ENCODE measurements at places on chromosomes 2 and 18.

DNA sequence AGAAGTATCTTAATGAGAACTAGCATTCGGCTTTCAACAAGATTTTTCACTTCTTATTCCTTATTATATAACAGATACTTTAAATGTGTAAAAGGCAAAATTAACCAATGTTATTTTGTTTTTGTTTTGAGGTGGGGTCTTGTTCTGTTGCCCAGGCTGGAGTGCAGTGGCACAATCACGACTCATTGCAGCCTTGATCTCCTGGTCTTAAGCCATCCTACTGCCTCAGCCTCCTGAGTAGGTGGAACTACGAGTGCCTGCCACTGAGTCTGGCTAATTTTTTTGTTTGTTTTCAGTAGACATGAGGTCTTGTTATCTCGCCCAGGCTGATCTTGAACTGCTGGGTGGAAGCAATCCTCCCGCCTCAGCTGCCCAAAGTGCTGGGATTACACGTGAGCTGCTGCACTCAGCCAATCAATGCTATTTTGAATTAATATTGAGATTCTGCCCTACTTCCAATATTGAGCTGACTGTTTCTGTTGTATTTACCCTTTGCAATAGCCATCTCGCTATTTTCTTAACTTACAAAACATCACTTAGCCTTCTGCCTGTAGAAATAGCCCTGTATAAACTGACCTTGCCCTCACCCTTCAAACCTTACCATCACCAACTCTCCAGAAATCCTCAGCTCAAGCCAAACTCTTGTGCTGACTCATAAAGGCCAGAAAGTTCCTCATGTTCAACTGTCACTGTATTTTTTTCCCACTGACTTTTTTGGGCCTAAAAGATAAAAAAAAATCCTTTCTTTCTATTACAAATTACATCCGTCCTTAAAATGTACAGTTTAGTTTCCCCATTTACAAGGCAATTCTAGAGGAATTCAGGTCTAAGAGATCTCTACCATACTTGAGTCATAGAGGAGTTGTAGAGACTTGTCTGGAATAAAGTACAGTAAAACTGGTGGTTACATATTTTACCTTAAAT is 94.3 kb downstream of the OLA1 start:
- no peak for DNase-seq

DNA sequence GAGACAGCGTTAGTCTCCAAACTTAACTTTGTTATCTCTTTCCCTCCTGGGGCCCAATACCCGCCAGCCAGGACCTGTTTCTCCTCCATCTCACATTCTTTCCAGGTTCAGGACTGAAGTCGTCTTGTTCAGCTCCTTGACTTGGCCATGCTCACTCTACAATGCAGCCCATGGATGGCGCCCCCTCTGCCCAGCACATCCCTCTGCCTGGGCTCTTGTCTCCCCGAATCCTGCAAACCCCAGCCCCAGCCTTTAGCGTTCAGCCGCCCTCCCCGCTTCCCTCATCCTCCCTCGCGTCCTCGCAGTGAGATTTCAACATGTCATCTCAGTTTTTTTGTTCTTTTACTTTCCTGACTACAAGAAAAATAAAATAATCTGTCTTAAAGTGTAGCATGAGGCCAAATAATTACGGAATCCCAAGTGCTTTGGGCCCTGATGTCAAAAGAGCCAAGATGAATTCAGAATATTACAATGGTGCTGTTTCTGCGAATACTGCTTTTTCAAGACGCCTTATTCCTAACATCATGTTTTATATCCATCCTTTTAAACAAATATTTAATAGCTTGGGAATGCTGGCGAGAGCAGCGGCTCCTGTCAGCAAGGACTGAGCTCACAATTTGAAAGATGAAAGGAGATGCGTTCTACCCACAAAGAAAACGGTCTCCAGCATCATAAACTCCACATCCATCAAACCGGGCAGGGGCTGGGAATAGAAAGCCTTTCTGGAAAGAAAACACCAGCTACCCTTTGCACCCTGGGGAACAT is 1.0 kb downstream of the FAM178B start:
- no peak for DNase-seq

GRCh38 chr18:79252904-79253633 is 142.7 kb upstream of the NFATC1 start:
- DNase-seq: no peak

GRCh38 chr18:8982416-8983183 is 119.9 kb upstream of the NDUFV2 start:
- DNase-seq: no peak

GRCh38 chr18:5646739-5647138 is 102.9 kb upstream of the EPB41L3 start:
- DNase-seq: no peak

DNA sequence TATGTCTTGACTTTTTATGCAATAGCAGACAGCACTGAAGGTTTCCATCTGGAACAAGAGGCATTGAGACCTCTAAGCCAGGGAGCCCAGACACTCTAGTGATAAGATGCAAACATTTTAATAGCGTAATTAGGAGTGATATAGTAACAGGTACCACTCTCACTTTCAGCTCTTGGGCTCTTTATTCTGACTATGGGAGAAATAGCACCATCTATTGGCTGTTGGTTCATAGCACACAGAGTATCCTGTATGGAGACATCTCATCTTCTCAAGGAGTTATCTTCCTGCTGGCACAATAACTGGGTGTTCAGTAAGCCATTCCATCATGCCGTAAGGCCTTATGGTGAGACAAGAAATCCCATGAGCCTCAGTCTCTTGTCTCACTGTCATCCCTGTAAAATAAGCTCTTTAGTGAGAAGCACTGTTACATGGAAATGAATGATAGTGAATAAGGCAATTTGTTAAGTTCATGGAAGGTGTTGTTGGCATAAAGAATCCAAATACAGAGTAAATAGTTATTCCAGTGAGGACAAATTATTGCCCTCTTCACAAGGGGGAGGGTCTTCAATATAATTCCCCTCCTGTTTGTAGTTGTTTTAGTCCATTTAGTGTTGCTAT is 48.3 kb downstream of the THUMPD2 start:
- no peak for DNase-seq

GRCh38 chr2:25806941-25807340 is 71.3 kb downstream of the ASXL2 start:
- no peak for DNase-seq

DNA sequence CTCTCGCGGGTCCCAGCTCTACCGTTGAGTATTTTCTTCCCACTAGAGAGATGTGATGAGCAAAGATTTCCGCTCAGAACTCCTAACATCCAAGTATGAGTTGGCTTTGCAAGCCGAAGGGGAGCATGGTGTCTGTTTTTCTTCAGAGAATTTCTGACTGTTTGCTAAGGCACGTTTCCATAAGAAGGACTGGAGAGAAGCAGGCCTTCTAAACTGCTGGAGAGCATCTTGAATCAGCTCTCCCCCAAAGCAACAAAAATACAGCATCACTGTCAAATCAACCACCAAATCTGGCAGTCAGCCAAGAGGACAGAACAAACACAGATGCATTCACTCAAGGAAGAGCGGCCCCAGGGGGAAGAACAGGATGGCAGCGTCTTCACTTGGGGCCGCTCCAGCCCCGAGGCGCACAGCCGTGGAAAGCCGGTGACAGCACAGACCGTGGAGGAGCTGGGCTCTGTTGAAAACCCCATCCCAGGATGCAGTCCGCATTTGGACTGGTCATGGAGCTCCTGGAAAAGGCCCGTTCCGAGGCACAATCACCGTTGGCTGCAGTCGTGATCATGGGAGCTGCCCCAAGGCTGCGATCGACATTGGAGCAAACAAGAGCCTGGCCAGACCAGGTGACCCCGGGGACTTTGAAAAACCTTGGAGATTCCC is 101.4 kb downstream of the NFATC1 start:
- DNase-seq: peak; percentile 11

GRCh38 chr2:22885245-22885644 is 499.7 kb upstream of the KLHL29 start:
- DNase-seq: no peak

- peak; percentile 31 for DNase-seq
Observed at GRCh38 chr2:54724560-54725342, 1.3 kb downstream of the EML6 start.

- DNase-seq: no peak
Observed at GRCh38 chr2:19319064-19319463, 39.4 kb downstream of the OSR1 start.

DNA sequence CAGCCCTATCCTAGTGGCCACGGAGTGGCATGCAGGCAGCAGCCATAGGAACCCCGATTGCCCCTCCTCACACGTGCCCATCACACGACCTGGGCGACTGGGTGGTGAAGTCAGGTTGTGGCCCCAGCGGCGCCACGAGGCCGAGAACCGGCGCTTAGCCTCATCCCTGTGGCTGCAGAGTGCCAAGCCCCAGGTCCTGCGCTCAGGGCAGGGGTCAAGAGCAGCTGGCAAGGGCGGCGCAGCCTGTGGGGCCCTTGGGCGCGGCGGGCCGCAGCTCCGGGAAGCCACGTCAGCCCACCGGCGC is 73.3 kb downstream of the RPIA start:
- no peak for DNase-seq

DNA sequence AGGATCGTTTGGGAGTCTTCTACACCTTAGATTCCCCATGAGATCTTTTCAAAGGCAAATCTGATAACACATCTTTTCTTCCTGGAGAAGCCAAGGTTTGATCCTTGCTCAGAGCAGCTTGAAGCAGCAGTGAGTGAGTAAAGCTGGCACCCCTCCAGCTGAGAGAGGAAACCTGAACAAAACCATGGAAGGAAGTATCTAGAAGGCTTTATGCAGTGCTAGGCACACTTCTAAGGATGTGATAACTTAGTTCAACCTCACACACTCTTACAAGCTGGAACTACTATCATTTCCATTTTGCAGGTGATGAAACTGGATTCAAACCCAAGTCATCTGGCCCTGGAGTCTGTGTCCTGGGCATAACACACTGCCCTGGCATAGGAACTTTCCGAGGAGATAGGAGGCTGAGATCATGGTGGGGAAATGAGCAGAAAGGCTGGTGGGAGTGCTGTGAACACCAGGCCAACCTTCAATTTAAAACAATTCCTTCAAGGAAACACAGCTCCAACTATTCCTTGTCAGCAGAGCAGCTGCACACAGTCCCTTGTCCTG is 71.2 kb downstream of the CTAGE1 start:
- DNase-seq: no peak

GRCh38 chr2:240389302-240389805 is 46.1 kb upstream of the GPC1 start:
- DNase-seq: no peak

- DNase-seq: no peak
Observed at GRCh38 chr18:44857081-44857480, 176.4 kb downstream of the SETBP1 start.

GRCh38 chr2:48449073-48449840 is 80.7 kb upstream of the STON1 start:
- no peak for DNase-seq

- DNase-seq: no peak
Observed at GRCh38 chr2:235570966-235571692, 77.3 kb downstream of the AGAP1 start.

DNA sequence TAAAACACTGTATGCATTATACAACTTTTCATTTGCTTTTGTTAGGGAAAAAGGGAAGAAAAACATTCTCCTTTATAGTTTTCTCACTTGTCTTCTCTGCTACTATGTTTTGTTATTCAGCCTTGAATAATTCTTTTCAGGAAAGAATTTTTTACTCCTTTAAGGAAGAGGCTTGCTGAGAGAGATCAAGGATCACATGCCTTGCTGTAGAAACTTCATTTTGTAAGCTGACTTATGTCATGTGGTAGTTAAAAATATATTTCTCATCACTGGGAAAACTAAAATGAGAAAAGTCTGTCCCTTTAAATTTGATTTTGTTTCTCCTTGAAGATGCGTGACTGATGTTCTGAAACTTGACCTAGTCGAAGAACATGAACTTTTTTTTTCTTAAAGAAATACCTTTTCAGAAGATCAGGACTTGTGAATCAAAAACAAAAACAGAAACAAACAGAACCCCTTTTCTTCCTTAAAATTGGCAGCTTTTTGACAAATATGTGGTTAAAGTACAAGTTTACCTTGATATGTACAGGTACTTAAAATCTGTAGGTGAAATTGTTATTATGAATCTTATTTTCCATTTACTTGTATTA is 145.1 kb downstream of the COMMD1 start:
- DNase-seq: no peak

GRCh38 chr2:127355407-127356008 is 32.3 kb downstream of the MAP3K2 start:
- DNase-seq: no peak

DNA sequence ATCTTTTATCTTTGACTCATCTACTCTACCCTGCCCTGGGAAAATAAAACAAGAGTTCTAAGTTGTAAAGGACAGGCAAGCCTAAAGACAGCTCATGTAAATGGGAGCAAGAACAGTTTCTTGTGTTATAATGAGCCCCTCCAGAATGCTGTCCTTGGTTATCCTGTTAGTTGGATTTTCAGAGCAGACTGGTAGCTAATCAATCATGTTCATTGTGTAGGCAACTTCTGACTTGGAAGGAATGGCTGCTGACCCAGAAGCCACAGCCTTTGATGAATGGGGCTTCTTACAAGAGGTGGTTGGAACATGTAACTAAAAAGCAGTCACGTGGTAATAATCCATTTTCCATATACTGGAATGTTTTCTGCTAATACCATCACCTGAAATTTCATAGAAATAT is 254.2 kb downstream of the AGPS start:
- DNase-seq: no peak

GRCh38 chr2:21372654-21373053 is 248.9 kb downstream of the TDRD15 start:
- no peak for DNase-seq

DNA sequence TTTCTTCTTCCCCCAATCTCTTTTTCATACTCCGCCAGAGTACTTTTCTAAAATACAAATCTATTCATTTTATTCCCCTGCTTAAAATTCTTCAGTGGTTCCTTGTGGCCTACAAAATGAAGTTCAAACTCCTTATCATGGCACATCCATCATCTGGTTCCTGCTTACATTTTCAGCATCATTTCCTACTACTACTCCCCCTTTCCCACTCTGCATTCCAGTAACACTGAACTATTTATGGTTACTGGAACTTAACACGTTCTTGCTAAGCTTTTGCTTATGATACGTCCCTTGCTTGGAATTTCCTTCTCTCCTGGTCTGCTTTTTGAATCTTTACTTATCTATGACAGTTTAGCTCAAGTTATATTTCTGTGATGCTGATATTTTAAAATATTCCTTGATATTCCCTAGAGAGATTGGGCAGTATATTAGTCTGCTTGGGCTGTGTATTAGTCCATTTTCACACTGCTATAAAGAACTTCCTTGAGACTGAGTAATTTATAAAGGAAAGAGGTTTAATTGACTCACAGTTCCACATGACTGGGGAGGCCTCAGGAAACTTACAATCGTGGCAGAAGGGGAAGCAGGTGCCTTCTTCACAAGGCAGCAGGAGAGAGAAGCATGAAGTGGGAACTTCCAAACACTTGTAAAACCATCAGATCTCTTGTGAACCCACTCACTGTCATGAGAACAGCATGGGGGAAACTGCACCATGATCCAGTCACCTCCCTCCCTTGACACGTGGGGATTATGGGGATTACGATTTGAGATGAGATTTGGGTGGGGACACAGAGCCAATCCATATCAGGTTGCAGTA is 53.2 kb downstream of the BMPR2 start:
- DNase-seq: no peak
